ENCODE measurements at places on chromosomes 16 and 17.

DNA sequence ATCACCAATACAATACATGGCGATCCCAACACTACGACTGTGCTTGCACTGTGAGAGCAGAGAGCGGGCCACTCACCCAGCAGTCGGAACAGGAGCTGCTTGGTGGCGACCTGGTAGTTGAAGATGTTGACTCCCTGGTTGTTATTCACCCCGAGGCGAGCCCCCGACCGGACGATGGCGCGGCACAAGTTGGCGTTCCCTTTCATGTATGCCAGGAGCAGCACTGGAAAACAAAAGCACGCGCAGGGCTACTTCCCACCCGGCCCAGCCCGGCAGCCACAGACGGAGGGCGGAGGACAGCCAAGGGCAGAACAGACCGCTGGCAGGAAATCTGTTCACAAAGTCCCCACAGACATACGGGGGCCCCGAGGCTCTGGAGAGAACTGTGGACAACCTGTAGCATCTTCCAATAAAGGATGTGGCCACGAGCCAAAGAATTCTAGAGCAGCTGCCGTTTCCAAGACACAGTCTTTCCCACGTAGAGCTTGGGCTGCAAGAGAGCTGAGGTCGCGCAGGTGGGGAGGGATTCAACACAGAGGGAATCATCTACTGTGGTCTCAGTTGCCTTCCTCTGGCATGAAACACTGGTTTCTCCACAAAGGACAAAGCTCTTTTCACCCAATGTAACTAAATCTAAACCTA is 27.8 kb downstream of the CYB5D2 start:
- no peak for DNase-seq

DNA sequence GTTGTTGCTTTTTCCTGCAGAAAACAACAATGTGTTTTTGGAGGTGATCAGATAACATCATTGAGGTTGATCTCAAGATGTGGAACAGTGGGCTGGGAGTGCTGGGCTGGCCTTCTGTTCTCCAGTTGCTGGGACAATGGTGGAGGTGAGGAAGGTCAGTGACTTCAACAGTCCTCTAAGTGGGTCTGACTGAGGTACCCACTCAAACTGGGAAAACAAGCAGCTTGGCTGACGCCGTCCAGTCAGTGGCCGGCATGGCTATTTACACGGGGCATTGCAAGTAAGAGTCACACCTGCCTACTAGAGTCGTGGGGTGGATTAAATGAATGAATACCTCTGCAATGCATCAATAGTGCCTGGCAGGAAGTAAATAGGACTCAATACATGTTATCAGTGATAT is 386.7 kb upstream of the ZFHX3 start:
- DNase-seq, result no peak

GRCh38 chr16:16850274-16850673 is 471.3 kb downstream of the NPIPA7 start:
- DNase-seq, result no peak

DNA sequence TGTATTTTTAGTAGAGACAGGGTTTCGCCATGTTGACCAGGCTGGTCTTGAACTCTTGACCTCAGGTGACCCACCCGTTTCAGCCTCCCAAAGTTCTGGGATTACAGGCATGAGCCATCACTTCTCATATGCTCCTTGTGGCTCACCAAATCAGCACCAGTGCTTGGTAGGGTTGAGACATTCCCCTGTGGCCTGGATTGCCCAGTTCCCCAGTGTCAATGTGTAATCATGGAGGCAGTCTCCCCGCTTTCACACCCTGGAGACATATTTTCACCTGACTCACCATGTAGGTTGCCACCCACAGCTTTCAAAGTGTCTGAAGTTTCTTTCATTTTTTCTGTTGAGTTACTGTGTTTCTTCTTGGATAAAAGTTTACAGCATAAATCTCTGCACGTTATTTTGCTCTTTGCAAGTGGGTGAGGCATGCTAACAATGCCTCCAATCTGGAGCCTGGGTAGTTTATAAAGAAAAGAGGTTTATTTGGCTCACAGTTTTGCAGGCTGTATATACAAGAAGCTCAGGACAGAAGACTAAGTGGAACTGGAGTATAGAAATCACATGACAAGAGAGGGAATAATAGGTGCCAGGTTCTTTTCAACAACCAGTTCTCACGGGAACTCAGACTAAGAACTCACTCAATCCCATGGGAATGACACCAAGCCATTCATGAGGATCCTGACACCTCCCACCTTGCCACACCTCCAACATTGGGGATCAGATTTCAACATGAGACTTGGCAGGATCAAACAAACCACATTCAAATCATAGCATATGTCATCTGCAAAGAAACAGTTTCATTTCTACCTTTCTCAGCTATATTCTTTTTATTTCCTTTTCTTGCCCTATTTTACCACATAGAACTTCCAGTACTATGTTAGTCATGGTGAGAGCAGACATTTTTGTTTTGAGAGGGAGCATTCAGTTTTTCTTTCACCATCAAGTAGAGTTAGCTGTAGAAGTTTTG is 113.2 kb downstream of the PHKB start:
- DNase-seq, result peak; percentile 68

- DNase-seq, result no peak
Observed at GRCh38 chr16:90081606-90081970, 4.5 kb upstream of the PRDM7 start.

DNA sequence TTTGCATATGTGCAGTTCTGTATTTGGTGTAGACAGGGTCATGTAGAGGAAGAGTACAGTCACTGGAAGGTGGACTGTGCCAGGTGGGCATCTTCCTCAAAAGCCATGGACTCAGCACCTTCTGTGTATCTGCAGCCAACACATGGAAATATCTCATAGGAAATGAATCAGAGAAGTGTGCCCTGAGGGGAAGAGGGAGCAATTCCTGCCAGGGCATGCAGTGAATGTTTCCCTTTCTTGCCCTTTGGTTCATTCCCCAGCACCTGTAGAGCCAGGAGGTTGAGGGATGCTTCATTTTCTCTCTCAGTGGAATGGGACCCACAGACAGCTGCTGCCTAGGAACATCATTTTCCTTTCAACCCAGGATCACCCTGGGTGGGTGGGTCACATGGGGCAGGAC is 146.1 kb upstream of the HSBP1 start:
- peak; percentile 60 for DNase-seq

GRCh38 chr16:46807336-46807735 is 23.6 kb downstream of the C16orf87 start:
- no peak for DNase-seq

GRCh38 chr16:3480901-3481695 is 14.2 kb downstream of the C16orf90 start:
- no peak for DNase-seq

DNA sequence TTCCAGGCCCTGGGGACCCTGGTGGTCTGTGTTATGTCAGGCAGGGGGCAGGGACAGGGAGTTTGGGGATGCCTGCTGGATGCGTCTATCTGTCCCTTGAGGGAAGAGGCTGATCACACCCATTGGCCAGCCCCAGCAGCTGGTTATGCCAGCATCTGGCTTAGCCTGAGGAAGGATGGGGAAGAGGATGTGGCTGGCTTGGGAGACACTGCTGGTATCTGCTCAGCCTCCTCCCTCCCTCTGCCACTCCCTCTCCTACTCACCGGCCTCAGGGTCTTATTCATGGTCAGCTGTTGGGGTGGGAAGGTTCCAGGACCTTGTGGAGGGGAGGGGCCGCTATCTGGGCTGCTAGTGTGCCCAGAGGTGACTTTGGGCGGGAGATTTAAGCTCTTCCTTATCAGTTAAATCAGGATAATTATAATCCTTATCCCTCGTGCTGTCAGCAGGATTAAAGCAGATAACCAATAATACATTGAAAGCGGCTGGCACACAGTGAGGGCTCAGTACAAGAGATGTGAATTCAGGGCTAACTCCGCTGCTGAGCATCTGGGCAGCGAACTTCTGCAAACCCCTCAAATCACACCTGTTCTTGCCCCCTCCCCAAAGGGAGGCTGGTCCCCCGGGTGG is 36.0 kb upstream of the MLKL start:
- DNase-seq, result no peak

All from RWPE1 (cell line).